ENCODE measurements at places on chromosomes 3 and 15. TPM values are rescaled to one million over a fixed set of nuclear protein-coding genes. Genes with fewer than 3 reads are reported as not detected.
A peak's percentile ranks its signal among the peaks of the same experiment; 100 is the strongest.

The NR1I2 gene
- total RNA-seq = not detected

The CHL1 gene
- total RNA-seq = not detected

- DNase-seq = no peak
These were observed 68.0 kb downstream of the FNDC3B start for GRCh38 chr3:172107403-172107802.

GRCh38 chr3:95148107-95148506 is 1085.2 kb downstream of the NSUN3 start:
- no peak for DNase-seq

DNA sequence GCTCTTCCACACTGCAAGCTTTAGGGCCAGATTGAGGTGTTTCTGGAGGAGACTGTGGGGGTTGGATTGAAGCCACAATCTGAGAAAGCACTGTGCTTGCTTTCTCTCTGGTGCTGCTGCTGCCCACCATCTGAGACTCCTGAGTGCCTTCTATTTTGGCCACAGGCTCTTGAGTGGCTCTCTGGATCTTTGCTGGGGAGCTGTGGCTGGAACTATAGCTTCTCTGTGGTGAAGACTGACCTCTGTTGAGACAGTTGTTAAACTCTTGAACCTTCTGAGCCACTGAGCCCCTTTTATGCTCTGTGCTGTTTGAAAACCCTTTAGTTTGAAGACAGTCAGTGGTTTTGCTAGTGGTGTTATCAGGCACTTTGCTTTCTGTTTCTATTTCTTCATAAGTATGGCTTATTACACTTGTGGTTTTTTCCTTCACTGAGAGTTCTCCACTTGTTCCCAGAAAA is 108.7 kb upstream of the TSPAN3 start:
- DNase-seq = no peak

GRCh38 chr3:99250272-99250671 is 348.8 kb upstream of the DCBLD2 start:
- DNase-seq = no peak

- DNase-seq = no peak
These were observed 612.8 kb downstream of the MAGI1 start for GRCh38 chr3:65425880-65426279.

GRCh38 chr15:70060993-70061305 is 36.8 kb downstream of the TLE3 start:
- no peak for DNase-seq

- DNase-seq = no peak
These were observed 96.0 kb downstream of the SUCLG2 start for GRCh38 chr3:67558426-67558825.

DNA sequence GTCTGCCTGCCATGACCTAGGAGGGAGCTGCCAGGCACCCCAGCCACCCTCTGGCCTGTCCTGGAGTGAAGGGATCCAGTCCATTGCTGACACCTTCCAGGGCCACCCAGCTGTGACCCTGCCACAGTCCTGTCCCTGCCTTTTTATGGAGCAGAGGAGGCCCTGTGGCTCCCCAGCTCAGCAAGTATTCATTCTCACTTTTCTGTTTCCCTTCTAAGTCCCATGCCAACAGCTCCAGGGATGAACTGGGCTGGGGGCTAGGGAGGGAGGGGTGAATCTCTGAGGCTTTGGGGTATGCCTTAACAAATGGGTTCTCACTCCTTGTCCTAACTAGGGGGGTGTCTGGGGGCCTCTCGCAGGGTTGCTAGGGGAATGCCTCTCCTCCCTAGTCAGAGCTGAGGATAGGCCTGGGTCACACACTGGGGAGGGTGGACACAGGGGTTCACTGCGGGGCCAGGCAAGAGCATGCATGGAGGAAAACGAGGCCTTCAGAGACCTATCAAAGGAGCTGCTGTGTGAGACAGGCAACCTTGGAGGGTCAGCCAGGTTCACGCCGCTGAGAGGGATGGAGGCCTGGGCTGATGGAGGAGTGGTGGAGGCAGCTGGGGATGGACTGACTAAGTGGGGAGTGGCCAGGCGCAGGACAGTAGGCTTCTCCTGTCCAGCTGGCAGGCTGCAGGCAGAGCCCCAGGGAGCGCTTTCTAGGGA is 31.8 kb downstream of the EPHB3 start:
- DNase-seq = peak; percentile 78

GRCh38 chr3:48702320-48702920 is 14.6 kb downstream of the IP6K2 start:
- no peak for DNase-seq

- no peak for DNase-seq
These were observed 5.3 kb upstream of the TMEM115 start for GRCh38 chr3:50364573-50365079.

- no peak for DNase-seq
These were observed 3.5 kb downstream of the UBE2E1 start for GRCh38 chr3:23809294-23809693.

Data from osteocyte (in vitro differentiated cells).